Activated T-helper 1 cell treated with Interleukin-2 at 50 U/mL for 16 hours (primary cell): ENCODE measurements at places on chromosomes 11 and 22.

- DNase-seq, result no peak
Observed at GRCh38 chr11:1229471-1230120, 6.7 kb downstream of the MUC5B start.

GRCh38 chr22:27785831-27786230, 15.7 kb downstream of the MN1 start:
- DNase-seq, result no peak

DNA sequence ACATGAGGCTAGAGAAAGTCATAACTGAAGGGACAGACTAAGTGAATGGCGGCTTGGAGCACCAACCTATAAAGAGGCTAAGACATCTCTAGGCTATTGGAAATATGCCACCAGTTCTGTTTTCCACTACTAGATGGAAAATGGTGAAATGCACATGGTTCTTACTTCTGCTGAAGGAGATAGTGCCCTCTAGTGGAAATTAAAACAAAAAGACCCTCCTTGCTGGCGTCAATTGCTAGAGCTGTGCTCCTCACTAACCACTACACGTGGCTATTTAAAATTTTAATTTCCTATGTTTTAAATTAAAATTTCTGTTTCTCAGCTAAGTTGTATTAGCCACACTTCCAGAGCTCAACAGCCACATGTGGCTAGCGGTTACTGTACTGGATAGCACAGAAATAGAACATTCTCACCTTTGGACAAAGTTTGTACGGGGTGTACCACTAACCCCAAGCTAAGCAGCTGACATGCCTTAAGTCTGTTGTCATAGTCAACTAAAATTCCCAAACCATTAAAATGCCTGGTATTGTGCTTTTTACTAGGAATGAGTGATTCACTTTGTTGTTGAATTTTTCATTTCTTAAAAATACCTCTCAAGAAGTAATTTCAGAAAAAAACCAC, 34.1 kb upstream of the CALCA start:
- DNase-seq, result no peak

GRCh38 chr11:70547821-70548670, 149.7 kb downstream of the CTTN start:
- DNase-seq, result no peak

DNA sequence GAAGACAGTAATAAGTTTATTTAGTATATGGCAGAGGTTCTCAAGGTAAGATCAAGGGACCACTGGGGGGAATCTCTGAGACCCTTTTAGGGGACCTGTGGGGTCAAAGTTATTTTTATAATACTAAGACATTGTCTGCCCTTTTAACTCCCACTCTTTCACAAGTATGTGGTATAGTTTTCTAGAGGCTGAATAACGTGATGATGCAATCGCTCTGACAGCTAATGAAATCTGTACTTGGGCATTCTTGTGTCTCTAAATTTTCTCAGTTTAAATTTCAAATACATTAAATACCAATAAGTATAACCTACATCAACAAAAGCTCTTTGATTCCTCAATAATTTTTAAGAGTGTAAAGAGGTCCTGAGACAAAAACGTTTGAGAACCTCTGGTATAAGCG, 147.9 kb downstream of the ATG16L2 start:
- no peak for DNase-seq

DNA sequence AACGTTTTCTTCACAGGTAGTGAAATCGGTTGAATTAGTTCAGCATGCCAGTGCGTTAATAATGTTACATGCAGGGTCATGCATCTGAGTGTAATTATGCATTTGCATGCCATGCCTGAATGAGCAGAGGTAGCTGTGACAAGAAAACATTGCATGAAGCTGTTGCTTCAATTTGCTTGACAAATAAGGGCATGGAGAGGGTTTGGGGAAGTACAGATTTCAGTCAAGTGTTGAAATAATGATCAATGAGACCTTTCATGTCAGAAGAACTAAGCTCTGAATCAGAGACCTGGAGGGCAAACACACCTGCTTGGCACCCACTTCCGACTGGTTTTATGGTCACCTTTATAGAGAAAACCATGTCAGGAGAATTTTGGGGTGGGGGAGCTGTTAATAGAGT, 221.4 kb downstream of the DBX1 start:
- no peak for DNase-seq

DNA sequence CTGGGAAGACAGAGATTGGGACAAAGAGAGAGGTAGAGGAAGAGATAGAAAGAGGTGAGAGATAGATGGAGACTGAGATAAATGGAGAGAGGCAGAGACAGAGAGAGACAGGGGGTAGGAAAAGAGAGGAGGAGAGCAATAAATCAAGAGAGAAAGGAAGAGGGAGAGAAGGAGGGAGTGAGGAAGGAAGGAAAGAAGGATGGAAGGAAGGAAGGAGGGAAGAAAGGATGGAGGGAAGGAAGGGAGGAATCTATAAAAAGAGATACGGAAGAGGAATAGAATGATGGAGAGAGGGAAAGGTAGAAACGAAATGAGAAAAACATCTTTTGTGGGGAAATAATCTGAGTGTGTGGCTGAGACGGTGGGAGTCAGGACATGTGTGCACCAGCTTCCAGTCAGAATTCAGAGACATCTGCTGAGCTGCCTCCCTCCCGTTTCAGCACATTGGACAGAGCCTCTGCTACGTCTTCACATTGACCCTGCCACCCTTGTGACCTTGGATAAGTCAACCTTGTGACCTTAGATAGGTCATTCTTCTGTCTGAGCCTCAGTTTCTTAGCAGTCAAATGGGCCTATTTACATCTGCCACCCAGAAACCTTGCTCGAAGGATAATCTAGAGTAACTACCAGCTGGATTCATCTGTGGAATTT, 417.8 kb downstream of the MIAT start:
- no peak for DNase-seq

DNA sequence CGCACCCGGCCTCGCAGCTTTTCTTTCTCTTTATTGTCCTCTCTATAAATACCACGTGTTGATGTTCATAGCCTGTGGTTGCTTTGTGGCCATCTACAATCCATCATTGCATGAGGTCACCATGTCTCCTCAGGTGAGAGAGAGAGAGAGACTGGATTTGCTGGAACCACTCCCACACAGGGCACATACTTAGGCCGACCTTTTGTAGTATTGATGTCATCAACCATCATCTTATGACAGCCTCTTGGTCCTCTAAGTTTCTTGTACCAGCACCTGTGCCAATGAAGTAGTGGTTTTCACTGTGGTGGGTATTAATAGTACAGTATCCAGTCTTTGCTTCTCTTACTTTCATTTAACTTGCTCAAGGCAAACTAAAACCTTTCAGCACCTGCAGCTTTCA, 22.8 kb upstream of the P2RY6 start:
- no peak for DNase-seq

DNA sequence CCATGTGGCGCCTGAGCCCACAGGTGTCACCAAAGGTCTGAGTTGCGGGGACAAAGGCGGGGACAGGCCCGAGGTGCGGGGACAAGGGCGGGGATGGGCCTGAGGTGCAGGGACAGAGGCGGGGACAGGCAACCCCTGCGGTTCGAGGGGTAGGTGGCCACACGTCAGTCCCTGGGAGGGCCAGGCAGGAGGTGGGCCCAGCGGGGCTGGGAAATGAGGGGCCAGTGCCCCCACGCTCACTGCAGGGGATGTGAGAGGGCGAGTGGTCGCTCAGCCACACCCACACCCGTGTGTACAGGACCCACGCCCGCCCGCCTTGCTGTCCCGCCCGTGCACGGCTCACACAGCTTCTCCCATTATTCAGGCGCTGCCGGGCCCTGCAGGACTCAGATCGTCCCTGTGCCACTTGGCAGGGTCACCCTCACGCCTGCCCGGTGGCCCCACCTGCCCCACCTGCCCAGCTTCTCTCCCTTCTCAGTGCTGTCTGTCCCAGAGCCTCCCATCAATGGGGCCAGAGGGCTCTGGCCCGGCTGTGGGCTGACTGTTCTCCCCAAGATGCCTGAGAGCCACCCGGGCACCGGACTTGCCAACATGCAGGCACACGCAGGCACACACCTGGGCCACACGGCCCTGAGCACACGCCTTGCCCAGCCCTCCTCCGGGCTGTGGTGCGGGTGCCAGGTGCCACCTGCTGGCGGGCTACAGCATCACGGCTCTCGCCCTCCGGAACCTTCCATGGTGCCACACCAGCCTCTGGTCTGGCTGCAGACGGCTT, 14.2 kb upstream of the MUC6 start:
- DNase-seq, result peak; percentile 56

- no peak for DNase-seq
Observed at GRCh38 chr11:19080579-19080993, 20.1 kb upstream of the MRGPRX2 start.

GRCh38 chr11:67158221-67158620, 39.2 kb downstream of the KDM2A start:
- DNase-seq, result no peak

DNA sequence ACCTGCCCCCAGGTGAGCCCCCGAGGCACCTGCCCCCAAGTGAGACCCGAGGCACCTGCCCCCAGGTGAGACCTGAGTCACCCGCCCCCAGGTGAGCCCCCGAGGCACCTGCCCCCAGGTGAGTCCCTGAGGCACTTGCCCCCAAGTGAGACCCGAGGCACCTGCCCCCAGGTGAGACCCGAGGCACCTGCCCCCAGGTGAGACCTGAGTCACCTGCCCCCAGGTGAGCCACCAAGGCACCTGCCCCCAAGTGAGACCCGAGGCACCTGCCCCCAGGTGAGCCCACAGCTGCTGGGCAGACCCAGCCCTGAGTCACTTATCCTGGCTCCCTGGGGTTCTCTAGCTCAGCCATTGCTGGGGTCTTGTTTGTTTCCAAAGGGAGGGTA, 36.2 kb downstream of the MUC5B start:
- DNase-seq, result no peak

- no peak for DNase-seq
Observed at GRCh38 chr11:5011254-5011653, 16.6 kb downstream of the OR51L1 start.

GRCh38 chr11:133931449-133932060, 25.2 kb downstream of the IGSF9B start:
- DNase-seq, result no peak

DNA sequence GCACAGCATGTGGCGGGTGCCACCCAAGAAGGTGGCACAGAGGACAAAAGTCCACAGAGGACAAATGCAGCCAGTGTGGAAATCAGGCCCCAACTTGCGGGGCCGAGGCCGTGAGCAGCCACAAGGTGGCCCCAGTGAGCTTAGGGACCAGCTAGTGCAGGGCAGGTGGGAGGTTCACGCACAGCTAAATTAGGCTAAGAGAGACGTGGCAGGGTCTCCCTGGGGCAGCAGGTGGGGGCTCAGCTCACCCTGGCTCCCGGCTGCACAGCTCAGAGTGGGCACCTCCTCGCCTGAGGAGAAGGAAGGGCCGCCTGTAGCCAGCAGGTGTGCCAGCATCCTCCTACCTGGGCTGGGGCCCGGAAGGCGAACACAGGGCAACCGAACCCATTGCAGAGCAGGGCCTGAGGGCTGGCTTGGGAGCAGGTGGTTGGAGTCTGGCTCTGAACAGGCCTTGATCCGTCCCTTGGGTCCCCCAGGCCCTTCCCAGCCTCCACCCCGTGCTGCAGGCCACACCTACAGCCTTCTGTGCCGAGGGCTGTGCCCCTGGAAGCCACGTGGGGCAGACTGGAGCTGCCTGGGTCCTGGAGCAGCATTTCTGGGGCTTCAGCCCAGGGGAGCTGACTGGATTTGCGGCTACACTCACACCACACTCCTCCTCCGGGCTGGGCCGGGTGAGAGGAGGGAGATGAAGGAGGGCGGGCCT, 26.1 kb upstream of the CELSR1 start:
- peak; percentile 52 for DNase-seq

DNA sequence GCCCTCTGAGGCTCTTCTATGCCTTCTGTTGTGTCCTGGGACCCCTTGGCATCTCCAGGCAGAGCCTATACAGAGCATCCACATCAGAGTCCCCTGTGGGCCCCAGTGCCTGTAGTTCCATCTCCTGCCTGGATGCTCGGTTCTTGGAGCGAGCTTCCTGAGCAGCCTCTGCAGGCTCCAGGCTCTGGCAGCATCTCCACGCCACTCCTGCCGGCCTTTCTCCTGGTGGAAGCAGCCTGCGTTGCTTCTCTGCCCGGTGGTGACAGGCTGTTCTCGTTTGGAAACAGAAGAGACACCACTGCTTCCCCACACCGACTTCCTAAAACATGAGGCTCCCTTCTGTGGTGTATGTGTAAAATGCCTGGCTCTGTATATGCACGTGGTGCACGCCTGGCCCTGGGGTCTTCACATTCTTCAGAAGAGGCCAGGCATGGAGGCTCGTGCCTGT, 52.8 kb downstream of the BCR start:
- no peak for DNase-seq

DNA sequence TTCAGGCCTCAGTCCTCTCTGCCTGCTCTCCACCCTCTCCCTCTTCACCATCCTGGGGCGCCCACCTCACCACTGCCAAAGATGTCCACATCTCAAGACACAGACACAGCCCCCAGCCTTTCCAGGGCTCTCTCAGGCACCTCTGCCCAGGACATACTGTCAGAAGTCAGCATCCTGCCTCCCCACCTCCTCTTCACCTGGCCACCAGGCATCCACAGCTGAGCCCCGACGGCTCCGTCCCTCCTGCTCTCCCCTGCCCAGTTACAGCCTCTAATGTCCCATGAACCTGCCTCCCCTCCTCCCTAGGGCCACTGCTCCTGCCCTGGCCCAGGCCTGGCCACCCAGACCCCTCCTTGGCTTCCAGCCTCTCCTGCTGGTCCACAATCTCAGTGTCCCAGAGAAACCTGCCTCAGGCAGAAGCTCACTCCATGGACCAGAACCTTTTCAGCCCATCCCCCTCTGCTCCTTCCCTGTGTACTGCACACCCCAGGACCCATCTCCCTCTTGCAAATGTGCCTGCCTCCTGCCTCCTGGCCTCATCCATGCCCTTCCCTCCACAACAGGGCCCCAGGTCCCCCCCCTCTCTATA, 3.2 kb downstream of the LTBP3 start:
- DNase-seq, result no peak

GRCh38 chr11:134696455-134696854, 284.4 kb upstream of the B3GAT1 start:
- no peak for DNase-seq

DNA sequence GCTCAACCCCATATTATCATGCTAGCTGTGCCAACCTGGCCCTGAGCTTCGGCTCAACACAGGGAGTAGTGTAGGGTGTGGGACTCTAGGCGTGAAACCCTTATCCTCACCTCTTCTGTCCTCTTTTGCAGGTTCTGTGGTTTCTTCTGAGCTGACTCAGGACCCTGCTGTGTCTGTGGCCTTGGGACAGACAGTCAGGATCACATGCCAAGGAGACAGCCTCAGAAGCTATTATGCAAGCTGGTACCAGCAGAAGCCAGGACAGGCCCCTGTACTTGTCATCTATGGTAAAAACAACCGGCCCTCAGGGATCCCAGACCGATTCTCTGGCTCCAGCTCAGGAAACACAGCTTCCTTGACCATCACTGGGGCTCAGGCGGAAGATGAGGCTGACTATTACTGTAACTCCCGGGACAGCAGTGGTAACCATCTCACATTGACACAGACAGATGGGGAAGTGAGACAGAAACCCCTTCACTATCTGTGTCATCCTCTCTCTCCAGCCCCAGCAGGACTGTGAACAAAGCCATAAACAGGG, 76.4 kb downstream of the GGTLC2 start:
- DNase-seq, result no peak

GRCh38 chr11:78192223-78192719, 3.6 kb downstream of the USP35 start:
- no peak for DNase-seq

- no peak for DNase-seq
Observed at GRCh38 chr11:27653990-27654758, 46.1 kb downstream of the BDNF start.

GRCh38 chr11:130426223-130426836, 2.1 kb downstream of the ADAMTS8 start:
- no peak for DNase-seq

GRCh38 chr22:41250127-41250526, 9.4 kb upstream of the CHADL start:
- no peak for DNase-seq
